ENCODE measurements at places on chromosomes 4 and X.

DNA sequence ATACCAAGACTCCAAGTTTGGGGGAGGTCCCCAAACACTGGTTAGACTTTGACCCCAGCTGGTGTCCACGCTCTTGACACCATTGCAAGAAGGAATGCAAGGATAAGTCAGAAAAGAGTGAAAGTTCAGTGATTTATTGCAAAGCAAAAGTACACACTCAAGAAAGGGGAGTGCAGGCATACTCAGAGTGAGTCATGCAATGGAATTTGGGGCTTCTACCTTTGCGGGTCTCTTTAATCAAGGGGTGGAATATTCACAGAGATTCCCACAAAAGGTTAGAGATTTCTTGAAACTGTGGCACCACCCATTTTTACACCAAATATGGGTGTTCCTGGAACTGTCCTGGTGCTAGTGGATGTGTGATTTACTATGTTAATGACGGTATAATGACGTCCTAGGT lies 5.2 kb upstream of the SMIM10L2A start:
- DNase-seq, result no peak

DNA sequence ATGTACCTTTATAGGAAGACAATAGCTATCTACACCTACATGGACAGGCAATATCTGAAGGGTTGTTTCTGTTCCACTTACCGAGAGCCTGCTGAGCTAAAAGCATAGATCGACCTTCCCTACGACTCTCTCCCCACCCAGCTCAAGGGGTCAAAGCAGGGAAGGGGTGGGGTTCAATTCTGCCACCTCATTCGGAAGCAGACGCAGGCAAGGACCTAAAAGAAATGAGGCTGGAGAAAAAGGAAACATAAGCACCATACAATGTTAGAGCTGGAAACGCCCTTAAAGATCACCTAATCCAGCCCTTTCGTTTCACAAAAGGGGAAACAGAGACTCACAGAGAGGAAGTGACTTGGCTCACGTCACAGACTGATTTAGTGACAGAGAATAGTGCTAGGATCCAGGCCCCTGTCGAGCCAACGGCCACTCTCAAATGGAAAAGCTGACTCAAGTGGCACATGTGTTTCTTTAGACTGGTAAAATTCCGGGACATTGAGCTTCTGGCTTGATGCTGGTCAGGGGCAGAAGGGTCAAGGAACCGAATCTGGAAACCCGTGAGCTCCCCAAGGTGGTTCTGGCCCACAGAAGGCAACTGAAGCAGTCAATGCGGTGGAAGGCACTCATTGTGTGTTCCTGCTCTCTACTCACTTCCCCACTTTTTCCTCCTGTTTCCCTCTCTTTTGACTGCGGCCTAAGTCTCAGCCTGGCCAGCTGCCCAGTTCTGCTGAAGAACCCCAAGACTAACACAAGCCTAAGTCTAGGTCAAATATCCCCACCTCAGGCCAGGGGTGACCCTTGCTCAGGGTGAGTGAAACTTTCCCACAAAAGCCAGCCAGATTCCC lies 7.5 kb downstream of the SEPTIN6 start:
- DNase-seq, result no peak

DNA sequence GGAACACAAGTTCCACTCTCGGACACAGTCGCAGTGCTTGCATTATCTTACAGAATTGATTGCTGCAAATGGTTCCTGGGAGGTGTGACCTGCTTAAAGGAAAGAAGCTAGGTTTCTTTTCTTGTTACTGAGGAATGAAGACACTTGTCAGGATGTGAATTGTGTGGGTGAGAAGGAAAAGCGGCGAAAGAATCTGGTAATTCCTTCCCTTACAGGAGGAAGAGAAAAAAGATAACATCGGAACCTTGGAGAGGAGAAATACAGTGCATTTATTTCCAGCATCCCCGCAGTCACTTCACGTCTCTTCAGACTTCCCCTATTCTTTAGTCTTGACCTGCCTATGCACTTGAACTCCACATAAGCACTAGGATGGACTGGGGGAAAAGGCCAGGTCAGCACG lies 389 bp upstream of the CCSER1 start:
- no peak for DNase-seq

DNA sequence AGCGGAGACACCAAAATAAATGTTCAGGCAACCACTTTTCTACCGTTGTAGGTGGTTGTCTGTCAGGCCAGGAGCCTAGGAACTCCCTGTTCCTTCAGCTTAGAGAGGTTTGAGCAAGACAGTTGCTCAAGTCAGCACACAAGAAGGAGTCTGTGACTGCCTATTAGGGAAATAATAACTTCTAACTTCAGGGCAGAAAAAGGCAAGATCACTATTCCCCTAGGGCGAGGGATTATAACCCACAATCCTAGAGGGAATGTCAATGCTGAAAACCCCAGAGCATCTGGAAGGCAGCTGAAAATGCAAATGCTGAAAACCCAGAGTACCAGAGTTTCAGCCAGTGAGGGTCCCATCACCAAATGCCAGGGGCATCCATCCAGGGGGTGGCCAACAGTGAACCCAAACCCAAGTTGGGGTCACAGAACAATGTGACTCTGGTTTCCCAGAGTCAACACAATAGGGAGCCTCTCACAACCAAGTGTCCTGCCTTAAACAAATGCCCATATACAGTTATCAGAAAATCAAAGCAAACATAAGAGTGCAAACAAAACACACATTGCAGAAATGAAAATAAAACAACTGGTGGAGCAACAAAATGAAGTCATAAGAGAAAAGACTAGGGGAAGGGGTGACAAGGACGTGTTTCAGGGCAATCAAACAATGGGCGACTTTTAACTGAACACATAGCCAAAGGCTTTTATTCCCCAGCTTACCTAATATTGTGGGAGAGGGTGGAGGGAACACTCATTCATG lies 27.6 kb downstream of the MORF4L2 start:
- DNase-seq, result no peak

GRCh38 chr4:11514779-11515419 lies 86.2 kb upstream of the HS3ST1 start:
- no peak for DNase-seq

DNA sequence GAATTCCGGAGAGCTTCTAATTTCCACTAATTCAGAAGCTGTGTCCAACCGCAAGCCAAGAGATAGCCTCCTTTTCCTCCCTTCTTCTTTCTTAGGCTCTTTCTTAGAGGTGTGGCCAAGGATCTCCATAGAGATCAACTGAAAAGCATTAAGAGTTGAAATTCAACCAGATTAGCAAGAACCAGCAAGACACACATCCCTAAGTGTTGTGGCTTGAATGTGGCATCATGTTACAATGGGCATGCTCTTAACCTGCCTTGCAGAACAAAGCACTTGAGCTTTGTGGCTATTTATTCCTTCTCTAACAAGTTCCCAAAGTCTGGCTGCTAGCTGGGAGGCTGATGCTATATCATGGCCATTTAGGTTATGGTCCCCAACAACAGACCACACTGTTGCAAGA lies 10.4 kb downstream of the ANOS1 start:
- no peak for DNase-seq

DNA sequence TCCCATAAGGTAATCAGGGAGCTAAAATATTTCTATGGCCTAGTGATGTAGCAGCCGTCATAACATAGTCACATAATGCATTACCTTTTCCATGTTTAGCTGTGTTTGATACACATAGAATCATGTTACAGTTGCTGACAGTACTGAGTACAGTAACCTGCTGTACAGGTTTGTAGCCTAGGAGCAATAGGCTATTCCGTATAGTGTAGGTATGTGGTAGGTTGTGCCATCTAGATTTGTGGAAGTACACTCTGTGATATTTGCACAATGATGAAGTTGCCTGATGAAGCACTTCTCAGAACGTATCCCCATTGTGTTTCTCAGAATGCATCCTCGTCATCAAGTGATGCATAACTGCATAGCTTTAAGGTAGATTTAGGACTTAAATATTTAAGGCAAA lies 495.6 kb upstream of the ZFP42 start:
- DNase-seq, result no peak

DNA sequence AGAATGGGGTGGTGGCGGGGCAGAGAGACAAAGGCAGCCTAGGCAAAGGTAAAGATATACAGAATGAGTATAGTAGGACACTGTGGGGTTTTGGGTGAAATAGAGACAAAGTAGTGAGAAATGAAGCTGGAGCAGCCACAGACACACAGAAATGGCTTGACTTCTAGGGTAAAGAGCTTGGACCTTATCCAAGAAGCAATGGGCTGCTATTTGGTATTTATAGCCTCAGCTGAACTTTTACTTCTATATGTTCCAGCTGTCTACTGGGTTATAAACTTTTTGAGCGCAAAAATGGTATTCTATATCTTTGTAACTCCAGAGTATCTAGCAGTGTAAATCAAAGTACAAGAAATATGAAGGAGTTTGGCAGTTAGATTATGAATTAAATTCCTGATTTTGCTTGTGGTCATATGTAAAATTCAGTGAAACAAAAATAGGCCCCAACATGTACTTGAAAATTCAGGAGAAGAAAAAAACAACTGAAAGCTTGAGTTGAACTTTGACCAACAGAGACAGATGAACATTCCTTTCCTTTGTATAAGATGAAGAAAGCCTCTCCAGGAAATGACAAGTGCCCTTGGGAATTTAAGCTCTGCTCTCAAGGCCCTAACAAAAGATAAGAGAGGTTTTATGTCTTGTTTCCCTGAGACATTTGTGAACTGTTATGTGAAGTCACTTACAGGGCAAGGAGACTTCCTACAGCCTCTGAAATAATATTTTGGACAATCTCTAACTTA lies 354.1 kb downstream of the CHIC1 start:
- no peak for DNase-seq

- no peak for DNase-seq
These were observed 80.5 kb upstream of the ENPEP start for GRCh38 chr4:110395421-110395820.
